ENCODE measurements at places on chromosomes 11 and 22.

DNA sequence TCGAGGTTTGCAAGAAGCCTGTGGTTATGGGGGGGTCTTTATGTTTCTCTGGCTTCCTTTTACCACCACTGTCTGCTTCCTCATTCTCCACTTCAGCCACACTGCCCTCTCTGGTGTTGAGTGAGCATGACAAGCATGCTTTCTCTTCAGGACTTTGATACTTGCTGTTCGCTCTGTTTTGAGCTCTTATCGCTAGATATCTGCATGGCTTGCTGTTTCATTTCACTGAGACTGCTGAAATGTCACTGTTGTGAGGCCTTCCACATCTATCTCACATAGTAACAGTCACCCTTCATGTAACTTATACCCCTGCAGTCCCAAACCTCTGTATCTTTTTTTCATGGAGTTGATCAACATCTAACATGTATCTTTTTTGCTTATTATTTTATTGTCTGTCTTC is 59.8 kb downstream of the TMEM135 start:
- DNase-seq, result no peak

DNA sequence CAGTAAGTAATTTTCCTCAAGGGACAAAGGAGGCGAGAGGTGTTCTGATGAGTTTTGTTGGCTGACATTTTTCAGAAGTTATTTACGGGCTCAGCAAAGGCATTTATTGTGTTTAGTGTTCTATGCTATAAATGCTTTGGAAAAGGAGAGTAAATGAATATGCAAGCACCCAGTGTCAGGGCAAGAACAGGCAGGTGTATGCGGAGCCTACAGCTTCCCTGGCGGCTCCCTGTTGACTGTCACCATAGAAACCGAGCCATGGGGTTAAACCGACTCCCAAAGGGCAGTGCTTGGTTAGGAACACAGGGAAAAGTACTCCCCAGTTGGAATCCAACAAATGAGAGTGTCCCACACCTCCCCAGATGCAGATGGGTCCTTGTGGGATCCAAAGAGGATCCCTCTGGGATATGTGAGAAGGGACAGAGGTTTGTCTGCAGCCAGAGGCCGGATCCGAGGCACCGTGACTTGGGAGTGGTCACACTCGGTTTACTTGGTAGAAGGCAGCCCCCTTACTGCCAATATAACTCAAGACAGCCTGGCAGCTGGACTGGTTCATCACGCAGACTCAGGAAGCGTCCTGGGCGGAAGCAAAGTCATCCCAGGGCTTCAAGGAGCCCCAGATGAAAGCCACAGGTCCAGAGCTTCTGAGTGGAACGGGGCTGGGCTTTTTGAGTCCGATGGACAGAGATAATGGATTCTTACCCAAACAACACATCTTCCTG is 329.7 kb downstream of the CTTN start:
- no peak for DNase-seq

DNA sequence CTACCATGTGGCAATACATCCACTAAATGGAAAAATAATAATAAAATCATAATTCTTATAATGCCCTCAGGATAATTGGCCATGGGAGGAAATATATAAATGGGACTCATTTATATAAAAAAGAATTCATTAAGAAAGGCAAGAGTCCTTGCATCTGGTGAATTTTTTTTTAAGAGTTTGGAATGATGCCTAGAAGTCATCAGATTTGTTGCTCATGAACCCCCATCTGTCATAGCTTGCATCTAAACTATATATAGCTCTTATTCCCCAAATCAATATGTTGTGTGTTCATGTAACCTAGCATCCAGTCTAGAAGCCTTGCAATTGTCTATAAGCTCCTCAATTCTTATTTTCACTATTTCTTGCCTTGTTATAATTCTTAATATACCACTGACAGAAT is 75.9 kb downstream of the CADM1 start:
- no peak for DNase-seq

GRCh38 chr11:104609311-104610085 is 288.8 kb downstream of the CASP12 start:
- DNase-seq, result no peak

DNA sequence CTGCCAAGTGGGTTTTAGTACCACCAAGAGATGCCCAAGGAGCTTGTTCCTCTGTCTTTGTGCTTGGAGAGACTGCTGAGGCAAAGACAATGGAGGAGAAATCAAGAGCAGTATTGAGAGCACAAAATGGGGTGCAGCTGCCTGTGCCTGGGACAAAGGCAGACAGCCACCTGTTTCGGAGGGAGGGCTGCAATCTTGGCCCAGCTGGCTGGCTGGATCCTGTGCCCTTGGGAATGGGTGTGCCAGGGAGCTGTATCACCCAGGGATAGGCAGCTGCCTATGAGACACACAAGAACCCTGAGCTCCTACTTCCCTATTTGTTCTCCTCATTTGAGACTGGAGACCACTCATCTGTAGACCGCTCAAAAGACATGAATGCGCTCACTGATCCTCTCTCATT is 23.3 kb upstream of the CHRM4 start:
- no peak for DNase-seq
